Small intestine (tissue), 16 donors: ENCODE measurements at places on chromosomes 16 and 17. TPM values are rescaled to one million over a fixed set of nuclear protein-coding genes. Genes with fewer than 3 reads are reported as not detected.

DNA sequence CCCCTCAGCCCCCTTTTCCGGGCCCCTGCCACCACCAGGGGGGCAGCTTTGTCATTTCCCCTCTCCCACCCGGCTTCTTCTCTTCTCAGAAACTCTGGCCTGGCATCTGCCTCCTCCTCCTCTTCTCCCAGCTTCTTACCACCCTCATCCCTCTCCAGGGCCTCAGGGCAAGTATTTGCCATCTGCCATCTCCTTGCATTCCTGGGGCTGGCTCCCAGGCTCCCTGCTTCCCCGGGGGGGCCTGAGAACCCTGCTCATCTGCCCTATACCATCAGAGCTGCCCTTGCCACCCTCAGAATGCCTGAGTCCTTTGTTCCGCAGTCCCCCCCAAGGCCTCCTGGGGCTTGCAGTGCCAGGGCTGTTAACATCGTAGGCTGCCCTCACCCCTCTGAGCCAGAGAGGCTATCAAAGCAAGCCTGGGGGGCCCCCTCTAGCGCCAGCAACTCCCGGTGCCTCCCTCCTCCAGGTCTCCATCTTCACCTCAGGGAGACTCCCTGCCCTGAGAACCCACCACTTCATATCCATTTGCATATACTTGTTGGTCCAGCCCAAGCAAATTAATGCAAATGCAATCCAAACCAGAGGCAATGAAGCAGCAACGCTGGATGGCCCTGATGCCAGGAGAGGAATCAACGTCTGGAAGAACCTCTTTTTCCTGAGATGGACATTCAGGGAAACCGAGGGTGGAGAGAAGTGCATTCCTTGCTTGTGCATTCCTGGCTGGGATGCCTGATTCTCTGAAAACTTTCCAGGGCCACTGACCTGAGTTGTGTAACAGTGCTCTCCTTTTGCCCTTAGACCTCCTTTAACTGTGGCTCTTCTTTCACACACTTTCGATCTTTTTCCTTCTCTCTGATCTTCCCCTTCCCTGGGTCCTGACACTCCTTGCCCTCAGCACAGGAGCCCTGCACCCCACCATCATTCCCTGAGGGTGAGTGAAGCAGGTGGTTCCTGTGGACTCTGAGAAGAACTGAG is 20.7 kb upstream of the SP2 start:
- no peak for DNase-seq

- peak; percentile 44 for DNase-seq
Measured at GRCh38 chr17:72723711-72724110, 368.8 kb downstream of the SLC39A11 start.

The ASB16 gene
- polyA plus RNA-seq: 2.5 TPM

GRCh38 chr16:3234543-3234856 is 458 bp downstream of the ZNF200 start:
- no peak for DNase-seq

DNA sequence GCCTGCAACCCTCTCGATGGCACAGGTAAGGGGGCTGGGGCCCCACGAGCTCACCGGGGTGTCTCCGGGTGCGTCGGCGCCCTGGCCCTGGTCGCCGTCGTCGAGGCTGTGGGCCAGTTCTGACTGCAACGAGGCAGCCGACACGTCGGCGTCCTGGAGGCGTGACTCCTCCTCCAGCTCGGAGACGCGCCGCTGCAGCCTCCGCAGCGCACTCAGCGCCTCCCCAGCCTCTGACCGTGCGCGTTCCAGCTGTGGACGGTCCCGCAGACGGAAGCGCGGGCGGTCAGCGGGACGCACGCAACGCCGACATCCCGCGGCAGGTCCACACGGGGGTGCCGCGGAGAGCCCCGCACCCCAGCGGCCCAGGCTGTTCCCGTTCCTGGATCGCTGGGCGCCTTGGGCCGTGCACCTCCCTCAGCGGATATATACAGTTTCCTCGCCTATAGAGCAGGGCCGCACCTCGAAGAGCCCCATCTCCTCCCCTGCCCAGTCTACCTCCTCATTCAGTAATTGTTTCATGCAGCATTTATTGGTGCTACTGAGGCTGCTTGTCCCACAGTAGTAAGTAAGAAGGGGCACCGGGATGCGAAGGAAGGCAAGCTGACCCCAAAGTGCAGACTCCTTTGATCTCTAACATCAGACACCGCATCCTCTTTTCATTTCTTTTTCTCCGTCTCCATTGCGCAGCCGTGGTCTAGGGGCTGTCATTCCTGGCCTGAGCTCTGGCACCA is 5.8 kb downstream of the THOC6 start:
- no peak for DNase-seq

DNA sequence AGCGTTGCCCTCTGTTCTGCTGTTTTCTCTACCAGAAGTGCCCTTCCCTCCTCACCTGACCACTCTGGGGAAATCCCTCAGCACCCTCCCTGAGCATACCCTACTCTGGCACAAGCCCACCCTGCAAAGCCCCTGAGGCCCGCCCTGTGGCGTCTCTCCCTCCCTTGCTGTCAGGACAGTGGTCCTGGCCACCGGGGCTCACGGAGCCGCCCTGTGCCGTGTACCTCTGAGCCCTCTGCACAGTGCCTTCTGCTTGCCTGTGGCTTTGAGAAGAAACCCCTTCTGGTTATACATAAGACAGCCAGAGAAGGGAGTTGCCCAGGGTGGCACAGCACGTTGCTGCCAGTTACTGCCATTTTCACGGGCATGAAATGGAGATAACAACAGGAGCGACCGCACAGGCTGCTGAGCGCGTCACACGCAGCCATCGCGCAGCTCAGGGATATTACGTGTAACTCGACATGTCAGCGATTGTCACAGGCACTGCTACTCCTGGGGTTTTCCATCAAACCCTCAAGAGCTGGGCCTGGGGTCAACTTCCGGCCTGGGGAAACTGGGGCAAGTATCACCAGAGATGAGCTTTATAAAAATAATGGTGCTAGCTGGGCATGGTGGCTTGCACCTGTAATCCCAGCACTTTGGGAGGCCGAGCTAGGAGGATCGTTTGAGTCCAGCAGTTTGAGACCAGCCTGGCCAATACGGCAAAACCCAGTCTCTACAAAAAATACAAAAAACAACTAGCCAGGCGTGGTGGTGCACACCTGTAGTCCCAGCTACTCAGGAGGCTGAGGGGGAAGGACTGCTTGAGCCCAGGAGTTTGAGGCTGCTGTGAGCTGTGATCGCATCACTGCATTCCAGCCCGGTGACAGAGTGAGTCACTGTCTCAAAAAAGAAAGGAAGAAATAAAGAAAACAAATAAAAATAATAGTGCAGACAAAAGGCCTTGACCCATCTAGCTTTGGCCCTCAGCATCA is 14.8 kb downstream of the SCGB1C2 start:
- DNase-seq: no peak

DNA sequence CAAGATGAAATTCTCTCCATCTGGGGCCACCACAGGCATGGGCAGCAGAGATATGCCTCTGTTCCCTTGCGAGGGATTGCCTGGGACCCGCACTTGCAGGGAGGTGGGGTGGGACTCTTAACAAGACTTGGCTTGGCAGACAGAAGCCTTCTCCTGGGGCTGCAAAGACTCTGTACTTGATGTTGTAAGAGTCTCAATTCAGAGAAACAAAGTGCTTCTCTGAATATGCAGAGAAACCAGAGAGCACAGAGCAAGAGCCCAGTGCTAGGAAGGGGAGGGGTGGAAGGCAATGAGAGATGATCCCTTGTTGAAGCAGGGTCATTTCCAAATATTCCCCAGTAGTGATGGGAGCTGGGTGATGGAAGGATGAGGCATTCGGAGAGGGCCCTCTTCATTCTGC is 2.2 kb downstream of the MMP28 start:
- DNase-seq: no peak

GRCh38 chr17:56549501-56549900 is 44.0 kb upstream of the NOG start:
- DNase-seq: no peak

- DNase-seq: peak; percentile 92
Measured at GRCh38 chr16:31700530-31701388, 172.8 kb upstream of the ZNF267 start.

- DNase-seq: no peak
Measured at GRCh38 chr17:74299226-74300009, 25.4 kb downstream of the DNAI2 start.

DNA sequence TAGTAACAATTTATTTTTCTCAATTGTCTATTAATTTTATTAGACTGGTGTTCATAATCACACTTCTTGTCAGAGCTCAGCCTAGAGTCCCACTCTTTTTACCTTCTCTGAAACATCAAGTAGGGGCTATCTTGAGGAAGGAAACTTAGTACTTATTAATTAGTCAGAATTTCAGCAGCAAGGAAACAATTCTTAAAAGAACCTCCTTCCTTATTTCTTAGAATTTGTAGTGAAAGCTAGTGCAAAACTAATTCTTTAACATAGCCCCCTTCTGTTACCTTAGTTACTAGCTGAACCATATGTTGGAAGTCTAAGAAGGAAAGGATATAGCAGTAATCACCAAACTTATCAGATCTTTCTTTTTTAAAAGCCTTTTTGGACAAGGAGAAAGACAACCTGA is 35.2 kb downstream of the MAP2K4 start:
- no peak for DNase-seq

- no peak for DNase-seq
Measured at GRCh38 chr16:2451851-2452320, 8.0 kb upstream of the TEDC2 start.

- no peak for DNase-seq
Measured at GRCh38 chr16:47991491-47991890, 164.3 kb downstream of the ABCC12 start.

DNA sequence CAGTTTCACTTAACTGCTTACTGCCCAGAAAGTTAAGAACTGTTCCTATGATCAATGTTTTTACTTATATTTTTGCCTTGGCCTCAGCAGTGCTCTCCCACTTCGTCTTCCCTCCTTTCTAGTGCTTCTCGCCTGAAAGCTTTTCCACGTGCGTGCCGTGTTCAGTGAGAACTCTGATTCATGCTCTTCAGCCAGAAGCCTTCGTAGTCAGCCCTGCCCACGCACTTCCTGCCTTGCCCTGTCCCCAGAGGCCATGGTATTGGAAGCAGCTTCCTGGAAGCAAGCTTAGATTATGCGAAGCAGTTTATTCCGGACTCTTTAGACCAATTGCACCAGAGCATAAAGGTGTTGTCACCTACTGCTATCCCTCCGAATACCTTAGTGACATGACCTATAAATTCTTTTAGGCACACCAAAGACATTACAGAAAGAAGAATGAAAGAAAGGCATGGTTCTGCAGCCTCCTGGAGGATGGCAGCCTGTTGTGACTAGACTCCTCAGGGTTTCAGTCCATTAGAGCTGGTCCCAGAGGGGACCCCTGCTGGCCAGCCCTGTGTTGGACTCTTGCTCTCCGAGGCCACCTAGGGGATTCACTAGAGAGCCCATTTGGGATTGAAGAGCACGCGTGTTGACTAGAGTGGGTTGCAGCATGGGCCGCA is 105.2 kb downstream of the RPTOR start:
- DNase-seq: no peak

- no peak for DNase-seq
Measured at GRCh38 chr17:73609758-73610157, 34.5 kb downstream of the SDK2 start.

The OTOA gene
- polyA plus RNA-seq: 0.03 TPM

- no peak for DNase-seq
Measured at GRCh38 chr16:74261068-74261467, 35.5 kb upstream of the PSMD7 start.

GRCh38 chr17:40151414-40151963 is 11.2 kb downstream of the CASC3 start:
- no peak for DNase-seq

DNA sequence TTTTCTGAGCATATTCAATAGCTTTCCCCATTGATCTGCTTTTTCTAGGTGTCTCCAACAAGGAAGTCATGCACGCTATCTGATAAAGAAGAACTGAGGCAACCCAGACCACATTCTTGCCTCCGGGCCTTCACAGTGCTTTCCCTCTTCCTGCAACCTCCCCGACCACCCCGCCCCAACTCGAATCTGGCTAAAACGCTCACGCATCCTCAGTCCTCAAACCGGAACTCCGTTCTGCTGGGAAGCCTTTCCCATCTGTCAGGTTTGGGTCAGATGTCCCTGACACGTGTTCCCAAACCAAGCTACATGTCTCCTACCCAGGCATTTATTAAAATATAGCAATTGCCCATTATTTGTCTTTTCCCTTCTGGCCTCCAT is 112.7 kb downstream of the VPS53 start:
- DNase-seq: no peak

DNA sequence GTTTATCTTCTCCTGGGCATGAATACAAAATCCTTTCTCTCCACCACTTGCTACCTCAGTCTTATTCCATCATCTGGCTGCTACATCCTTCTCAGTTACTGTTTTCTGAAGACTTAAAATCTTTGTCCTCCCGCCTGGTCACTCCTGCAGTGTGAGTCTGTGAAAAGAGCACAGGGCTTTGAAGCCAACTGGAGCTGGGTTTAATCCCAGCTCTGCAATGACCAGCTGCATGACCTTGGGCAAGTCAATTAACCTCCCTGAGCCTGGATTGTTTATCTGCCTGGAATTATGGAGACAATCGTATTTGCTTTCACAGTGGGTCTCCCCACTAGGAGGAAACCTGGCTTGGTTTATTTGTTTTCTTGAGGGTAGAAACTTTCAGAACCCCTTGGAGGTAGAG is 183.2 kb downstream of the GSG1L start:
- DNase-seq: no peak

The RTN4RL1 gene
- 0.25 TPM for polyA plus RNA-seq

The KRTAP4-1 gene
- polyA plus RNA-seq: not detected

The ADPRM gene
- polyA plus RNA-seq: 7.2 TPM

GRCh38 chr17:65537845-65538674 is 23.4 kb downstream of the AXIN2 start:
- no peak for DNase-seq

- no peak for DNase-seq
Measured at GRCh38 chr17:42214156-42214555, 19.9 kb upstream of the GHDC start.

GRCh38 chr16:19757762-19758595 is 39.9 kb downstream of the IQCK start:
- DNase-seq: no peak

- peak; percentile 32 for DNase-seq
Measured at GRCh38 chr17:46061435-46061834, 62.4 kb downstream of the STH start.

DNA sequence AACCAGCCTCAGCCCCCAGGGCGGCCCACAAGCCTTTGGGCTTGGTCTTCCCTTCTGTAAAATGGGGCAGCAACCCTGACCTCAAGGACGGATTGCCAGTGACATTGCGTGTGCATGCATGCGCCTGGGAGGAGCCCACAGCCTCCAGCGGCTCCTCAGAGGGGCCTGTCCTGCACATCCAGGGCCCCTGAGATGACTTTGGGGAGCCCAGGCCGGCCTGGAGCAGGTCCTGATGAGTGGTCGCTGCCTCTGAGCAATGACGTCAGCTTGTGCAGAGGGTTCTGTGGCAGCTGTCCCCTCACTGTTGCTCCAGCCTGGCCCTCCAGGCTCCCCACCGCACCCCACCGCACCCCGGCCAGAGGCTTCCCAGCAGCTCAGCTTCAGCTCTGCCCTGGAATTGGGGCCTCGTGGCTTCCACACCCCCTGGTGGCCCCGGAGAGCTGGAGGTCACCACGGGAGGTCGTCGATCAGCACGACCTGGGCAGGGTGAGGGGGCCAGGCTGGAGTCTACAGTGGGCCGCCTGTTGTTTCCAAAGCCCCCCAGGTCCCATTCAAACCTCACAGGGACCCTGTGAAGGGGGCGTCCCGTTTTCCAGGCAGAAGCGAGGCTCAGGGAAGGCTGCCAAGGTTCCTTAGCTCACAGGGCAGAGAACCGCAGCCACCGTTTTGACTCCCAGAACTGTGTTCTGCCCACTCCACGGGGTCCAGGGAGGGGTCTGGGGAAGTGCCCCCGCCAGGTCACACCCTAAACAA is 341.8 kb downstream of the SEC14L1 start:
- no peak for DNase-seq
